ENCODE measurements at places on chromosomes 4 and X. TPM values are rescaled to one million over a fixed set of nuclear protein-coding genes. Genes with fewer than 3 reads are reported as not detected.

DNA sequence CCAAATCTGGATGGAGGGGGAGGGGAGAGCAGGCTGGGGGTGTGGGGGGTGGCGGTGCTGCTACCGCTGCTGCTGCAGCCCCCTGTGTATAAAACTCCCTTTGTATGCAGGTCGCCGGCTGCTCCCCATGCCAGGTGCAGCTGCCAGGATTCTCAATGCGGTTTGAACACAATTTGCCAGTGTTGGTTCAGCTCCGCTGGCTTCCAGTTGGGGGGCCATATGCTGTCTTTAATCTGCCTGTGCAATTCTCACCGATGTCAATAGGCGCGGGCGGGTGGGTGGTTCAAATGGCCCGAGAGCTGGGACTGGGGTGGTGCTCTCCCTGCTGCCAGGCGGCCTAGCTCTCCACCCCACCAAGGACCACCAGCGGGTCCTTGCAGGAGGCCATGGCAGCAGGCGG is 257.6 kb downstream of the BCOR start:
- no peak for DNase-seq

GRCh38 chr4:166482758-166483157 is 609.7 kb downstream of the TLL1 start:
- no peak for DNase-seq

- DNase-seq, result no peak
These were observed 381.3 kb upstream of the INTU start for GRCh38 chr4:127251423-127251822.

DNA sequence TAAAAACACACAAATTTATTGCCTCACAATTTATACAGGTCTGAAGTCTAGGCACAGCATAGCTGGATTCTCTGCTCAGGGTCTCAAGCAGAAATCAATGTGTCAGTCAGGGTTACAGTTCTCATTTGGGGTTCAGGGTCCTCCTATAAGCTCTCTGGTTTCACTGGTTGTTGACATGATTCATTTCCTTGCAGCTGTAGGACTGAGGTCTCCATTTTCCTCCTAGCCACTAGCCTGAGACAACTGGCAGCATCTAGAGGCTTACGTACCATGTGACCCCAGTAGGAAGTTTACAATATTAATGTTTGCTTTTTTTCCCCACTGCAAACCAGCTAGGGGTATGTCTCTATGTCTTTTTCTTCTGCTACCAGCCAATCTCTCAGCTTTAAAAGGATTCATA is 102.5 kb downstream of the CPEB2 start:
- DNase-seq, result no peak

DNA sequence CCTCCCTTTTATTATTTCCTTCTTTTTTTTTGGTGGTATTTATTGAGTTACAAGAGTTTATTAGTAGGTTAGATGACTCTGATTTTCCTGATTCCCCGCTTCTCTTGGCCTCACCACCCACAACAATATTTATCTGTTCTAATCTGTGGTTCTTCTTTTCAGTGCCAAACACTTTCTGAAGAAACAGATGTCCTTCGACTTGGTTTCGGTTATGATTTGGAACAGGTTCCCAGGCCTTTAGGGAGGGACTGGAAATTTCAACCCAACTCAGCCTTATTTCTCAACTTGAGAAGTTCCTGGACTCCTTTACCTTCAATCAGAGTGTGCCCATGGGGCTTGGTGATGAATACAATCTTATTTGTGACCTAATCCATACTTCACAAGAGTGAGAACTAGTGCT is 108.1 kb downstream of the UCHL1 start:
- no peak for DNase-seq

- DNase-seq, result no peak
These were observed 1.5 kb downstream of the GRID2 start for GRCh38 chr4:92305148-92305877.

GRCh38 chrX:1181170-1181569 is 31.3 kb downstream of the CRLF2 start:
- no peak for DNase-seq

DNA sequence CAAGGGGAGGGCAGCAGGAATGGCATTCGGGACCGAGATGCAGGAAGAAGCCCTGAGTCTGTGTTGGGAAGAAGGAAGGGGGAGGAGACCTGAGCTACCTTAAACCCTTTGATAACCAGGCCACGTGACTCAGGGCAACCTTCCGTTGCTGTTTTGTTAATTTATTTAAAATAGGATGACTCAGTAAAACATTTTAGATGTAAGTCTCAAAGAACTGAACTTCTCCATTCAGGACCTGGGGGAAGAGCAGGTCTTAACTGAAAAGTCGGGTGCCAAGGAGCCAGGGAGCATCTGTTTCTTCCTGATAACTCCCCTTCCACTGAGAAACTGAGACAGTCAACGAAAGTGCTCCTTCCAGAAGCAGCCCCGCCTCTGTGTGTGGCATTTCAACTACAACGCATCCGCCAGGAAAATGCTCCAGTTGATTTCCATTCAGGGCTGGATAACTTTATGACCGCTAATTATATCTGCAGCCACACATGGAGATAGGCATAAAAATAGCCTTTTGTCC is 88.0 kb downstream of the IRF2 start:
- no peak for DNase-seq

The RGN gene
- 7.2 TPM for polyA plus RNA-seq

The AFP gene
- not detected for polyA plus RNA-seq

The ZDHHC15 gene
- polyA plus RNA-seq, result 1.7 TPM

The ANKRD37 gene
- polyA plus RNA-seq, result 19.9 TPM

The PALLD gene
- polyA plus RNA-seq, result 760 TPM

All from urinary bladder (tissue), 4 donors.